ENCODE measurements at places on chromosomes 4 and X.

GRCh38 chr4:75102787-75103085 is 169.8 kb downstream of the PARM1 start:
- H3K36me3 ChIP-seq = no peaks in the 10 kb centered on the region
- no peak overlapping the region for H3K27ac ChIP-seq
- no peaks in the 10 kb centered on the region for H3K27me3 ChIP-seq
- no peaks in the 10 kb centered on the region for H3K4me1 ChIP-seq

- H3K4me1 ChIP-seq = no peaks in the 10 kb centered on the region
- H3K27ac ChIP-seq = no peak overlapping the region
- H3K27me3 ChIP-seq = no peaks in the 10 kb centered on the region
- no peak overlapping the region for H3K4me3 ChIP-seq
- no peak for DNase-seq
Observed at GRCh38 chr4:112531146-112531545, 15.2 kb upstream of the NEUROG2 start.

DNA sequence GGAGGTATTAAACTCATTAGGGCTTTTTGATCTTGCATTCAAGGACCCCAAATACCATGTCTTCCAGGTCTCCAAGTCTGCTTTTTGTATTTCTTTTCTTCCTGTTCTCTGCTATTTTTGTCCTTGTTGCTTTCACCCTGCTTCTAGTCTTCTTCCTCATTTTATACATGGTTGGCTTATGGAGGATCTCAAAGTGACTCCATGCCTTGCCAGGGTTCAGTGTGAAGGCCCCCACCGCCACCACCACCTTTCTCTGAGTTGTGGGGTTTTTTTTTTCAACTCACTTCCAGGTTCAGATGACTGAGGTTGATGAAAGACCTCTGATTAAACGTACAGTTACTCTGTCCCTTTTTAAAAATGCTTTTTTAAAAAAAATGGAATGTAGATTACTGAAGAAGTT is 96.3 kb downstream of the MAML3 start:
- no peak for DNase-seq
- H3K27me3 ChIP-seq = no peaks in the 10 kb centered on the region
- H3K27ac ChIP-seq = no peak overlapping the region
- H3K4me1 ChIP-seq = peaks cover 13% of the 10 kb centered on the region

DNA sequence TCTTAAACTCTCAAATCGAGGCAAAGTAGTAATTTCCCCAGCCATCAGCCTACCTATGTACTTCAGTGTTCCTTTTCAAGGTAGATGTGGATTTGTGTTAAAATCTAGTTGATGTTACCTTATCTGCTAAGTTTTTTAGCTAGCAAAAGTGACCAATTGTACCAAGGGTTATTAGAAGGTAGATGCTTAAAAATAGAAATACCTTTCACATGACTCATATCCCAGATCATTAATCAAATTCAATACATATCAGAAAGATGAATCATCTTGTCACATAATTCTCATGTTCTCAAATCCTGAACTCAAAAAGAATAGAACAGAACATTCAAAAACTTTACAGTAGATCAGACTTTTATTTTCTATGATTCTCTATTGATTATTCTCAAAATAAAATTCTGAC is 3.5 kb downstream of the ENAM start:
- H3K27me3 ChIP-seq = no peaks in the 10 kb centered on the region
- H3K4me3 ChIP-seq = 0 out of 2 replicates have a peak overlapping the region, but pooled peaks have one; percentile 4
- DNase-seq = no peak

DNA sequence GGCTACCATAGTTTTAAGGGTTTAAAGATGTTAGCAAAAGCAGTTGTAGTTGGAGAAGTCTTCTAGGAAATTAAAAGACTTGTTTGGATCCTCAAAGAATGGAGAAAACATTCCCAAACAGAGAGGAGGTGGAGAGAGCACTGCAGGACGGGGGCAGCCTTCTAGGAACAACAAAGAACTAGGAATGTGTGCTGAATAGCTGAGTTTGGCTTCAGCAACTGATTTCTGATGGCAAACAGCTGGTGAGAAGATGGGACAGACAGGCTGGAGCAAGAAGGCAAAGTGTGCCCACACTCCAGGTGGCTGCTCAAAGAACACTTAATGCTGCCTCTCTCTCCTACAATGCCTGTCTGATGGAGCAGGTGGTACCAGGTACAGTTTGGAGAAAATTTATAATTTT is 1331.1 kb downstream of the ADGRL3 start:
- no peaks in the 10 kb centered on the region for H3K36me3 ChIP-seq
- no peaks in the 10 kb centered on the region for H3K27me3 ChIP-seq
- H3K27ac ChIP-seq = no peak overlapping the region
- no peak for DNase-seq
- H3K4me3 ChIP-seq = no peak overlapping the region

DNA sequence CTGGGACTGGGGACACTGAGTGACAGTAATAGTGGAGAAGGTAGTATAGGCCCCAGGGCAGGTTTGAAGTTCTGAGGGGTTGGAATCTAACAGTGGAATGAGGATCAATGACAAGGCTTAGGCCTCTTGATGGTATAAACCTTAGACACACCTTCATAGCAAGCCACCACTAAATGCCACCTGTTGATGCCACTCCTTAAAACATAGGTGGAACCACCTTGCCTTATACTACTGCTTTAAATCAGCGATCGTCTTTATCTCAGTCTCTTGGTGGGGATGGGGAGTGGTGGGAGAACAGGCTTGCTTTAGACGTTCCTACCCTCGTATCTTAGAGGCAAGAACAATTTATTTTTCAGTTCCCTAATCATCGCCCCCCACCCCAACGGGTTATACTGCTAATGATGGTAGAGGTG is 1.2 kb downstream of the RAB33B start:
- DNase-seq = no peak
- no peak overlapping the region for H3K27ac ChIP-seq
- H3K36me3 ChIP-seq = no peaks in the 10 kb centered on the region

DNA sequence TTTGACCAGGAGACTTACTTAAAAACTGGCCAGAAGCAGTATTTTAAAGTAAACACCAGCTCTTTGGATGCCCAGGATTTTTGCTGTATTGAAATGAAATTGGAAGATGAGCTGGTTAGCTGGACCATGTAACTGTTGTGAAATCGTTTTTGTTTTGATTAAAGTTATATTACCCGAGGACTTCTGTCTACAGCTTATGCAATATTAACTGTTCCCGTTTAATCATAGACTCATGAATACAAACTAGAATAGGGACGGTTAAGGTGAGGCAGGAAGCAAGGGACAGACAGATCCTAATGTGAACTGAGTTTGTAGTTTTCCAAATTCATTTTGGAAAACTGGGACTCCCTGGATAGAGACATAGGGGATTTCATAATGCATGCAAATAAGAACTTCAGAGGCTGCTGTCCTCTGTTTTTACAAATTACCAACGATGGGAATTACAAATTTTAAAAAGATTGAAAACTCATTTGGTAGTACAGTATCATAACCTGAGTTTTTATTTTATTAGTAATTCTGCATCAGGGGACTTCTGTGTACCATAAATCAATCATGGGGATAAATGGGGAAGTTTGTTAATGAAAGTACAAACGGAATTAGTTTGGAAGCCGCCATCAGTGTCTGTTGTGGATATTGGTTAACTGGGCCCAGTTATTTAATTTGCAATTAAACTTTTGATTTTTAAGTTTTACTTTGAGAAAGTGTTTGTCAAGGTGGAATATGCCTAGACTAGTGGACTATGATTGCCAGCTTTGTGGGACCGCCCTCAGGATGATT is 304.4 kb downstream of the AFF2 start:
- no peaks in the 10 kb centered on the region for H3K36me3 ChIP-seq
- no peaks in the 10 kb centered on the region for H3K4me1 ChIP-seq
- no peak overlapping the region for H3K4me3 ChIP-seq
- no peak overlapping the region for H3K27ac ChIP-seq
- no peak for DNase-seq

GRCh38 chr4:145066063-145066501 is 31.9 kb downstream of the ANAPC10 start:
- H3K4me1 ChIP-seq = peaks cover 6% of the 10 kb centered on the region
- H3K27ac ChIP-seq = no peak overlapping the region
- DNase-seq = no peak
- H3K4me3 ChIP-seq = no peak overlapping the region
- no peaks in the 10 kb centered on the region for H3K27me3 ChIP-seq
- peaks cover 13% of the 10 kb centered on the region for H3K36me3 ChIP-seq
